ENCODE measurements at places on chromosomes 12 and 14.

GRCh38 chr12:62113366-62114011 lies 146.7 kb upstream of the USP15 start:
- DNase-seq, result no peak

GRCh38 chr14:35134329-35135123 lies 12.2 kb downstream of the PRORP start:
- no peak for DNase-seq

DNA sequence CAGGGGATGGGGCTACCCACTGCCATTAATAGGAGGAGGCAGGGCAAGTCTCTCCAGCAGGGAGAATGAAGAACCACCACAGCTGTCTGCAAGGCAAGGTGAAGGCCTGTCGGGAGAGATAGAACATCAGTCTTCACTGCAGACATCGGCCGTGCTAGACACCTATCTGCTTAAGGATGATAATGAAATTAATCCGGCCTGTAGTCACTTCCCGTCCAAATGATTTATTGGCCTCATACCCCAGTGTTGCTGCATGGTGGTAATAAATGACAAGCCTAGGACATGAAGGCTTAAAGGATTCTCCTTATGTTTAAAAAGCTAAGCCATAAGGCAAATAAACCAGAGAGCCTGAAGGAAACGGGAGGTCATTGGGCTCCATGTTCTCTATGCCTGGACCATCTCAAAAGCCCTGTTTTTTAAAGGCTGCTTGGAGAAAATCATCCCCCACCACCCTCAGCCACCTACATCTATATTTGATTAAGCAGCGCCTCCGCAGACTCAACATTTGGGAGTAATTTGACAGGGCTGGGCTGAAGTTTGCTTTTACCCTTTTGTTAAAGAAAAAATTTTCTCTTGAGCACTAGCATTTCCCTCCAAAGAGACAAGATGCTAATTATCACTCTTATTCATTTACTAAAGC lies 137.7 kb downstream of the PLXNC1 start:
- no peak for DNase-seq

GRCh38 chr14:105848570-105848969 lies 322.2 kb downstream of the TMEM121 start:
- DNase-seq, result no peak

DNA sequence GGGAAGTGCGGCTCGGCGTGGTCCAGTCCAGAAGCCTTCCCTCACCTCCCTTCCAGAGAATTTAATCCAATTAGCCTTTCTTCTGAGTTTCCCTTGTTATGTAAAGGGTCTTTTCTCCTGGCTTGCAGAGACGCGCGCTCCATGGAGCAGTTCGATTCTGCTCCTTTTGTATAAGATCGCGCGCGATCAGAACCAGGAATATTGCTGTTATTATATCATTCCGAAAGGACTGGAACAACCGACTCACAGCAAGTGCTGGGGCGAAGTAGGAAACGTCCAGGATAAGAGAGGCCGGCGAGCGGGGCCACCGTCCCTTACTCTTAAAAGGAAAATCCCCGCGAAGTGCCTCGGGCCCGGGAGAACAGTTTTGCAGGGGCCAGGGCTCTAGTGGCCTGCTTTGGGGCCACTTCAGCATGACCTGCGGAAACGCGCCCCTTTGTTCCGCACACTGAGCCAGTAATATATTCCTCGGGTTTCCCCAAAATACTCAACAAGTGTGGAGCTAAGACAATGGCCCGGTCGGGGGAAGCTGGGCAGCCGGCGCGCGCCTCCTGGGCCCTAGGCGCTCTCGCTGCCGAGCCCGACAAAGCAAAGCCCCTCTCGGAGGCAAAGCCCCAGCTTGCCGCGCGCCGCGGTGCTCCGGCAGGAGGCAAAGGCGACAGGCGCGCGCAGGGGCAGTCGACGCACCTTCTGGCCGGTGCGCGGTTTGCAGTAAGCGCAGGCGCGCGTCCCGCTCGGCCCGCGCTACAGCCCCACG lies 2.9 kb downstream of the RFX4 start:
- DNase-seq, result no peak

DNA sequence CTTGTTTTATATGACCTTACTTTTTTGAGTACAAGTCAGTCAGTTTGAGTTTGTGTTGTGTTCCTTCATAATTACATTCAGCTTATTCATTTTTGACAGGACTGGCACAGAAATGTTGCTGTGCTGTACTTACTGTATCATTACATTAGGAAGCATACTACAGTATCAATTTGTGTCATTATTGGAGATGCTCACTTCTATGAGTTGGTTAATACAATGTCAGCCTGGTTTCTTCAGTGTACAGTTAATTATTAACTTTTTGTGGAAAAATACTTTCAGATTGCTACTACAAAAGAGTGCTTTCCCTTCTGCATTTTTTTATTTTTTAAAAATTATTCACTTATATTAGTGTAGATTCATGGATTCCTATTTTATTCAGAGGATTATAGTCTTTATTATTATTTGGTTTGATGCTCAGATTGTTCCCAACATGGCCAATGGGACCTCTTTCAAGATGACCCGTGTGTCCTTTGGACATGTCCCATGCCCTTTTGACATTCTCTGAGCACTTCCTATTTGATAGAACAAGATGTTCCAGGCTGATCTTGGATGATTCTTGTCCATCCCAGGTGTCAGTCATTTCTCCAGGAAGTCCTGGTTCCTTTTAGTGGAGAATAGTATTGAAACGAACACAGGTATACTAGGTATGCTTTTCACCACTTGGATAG lies 66.6 kb downstream of the MON2 start:
- no peak for DNase-seq

- DNase-seq, result no peak
Observed at GRCh38 chr12:116620124-116620491, 60.9 kb downstream of the MAP1LC3B2 start.

DNA sequence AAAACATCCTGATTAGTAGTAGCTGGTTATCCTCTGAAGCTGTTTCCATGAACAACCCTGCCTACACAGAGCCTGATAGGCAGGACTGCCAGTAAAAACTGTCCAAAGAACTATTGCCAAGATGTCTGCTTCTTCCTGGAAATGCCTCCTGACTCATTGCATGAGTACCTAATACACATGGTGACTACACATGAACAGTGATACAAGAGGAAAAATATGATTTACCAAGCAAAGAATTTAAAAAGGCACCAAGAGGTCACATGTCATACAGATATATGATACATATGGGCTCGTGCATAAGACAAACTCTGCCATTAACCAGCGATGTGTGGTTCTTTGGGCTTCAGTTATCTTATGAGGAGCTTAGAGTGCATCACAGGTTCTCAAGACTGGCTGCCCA lies 552.3 kb downstream of the SLC16A7 start:
- DNase-seq, result no peak

GRCh38 chr14:93980456-93981201 lies 4.3 kb upstream of the ASB2 start:
- no peak for DNase-seq

DNA sequence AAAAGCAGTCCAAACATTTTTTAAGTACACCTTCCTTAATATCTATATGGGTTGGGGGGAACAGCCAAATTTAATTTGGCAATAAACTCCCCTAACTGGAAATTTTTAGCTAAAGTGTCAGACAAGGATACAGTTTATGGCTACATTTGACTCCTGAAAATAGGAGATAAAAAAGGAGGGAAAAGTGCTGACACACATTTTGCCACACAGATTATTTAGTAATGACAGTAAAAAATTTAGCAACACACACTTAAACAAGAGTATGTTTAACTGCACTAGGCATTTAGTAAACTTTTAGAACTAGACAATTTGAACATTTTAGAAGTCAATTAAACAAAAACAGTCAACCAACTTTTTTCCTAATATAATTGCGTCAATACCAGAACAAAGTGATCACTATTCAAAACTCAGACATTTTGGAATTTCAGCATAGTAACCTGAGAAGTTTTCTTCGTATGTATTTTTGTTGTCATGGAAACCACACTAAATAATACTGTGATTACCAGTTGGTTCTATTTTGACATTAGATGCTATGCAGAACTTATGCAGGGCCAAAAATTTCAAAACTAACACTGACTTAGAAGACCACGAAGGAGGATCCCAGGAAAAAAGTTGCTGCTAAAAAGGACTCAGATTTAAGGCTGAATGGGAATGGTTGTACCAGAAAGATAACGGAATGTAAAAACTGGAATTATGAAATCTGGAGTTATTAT lies 13.4 kb downstream of the GMFB start:
- DNase-seq, result no peak

- no peak for DNase-seq
Observed at GRCh38 chr12:108910336-108910735, 30.4 kb downstream of the DAO start.

DNA sequence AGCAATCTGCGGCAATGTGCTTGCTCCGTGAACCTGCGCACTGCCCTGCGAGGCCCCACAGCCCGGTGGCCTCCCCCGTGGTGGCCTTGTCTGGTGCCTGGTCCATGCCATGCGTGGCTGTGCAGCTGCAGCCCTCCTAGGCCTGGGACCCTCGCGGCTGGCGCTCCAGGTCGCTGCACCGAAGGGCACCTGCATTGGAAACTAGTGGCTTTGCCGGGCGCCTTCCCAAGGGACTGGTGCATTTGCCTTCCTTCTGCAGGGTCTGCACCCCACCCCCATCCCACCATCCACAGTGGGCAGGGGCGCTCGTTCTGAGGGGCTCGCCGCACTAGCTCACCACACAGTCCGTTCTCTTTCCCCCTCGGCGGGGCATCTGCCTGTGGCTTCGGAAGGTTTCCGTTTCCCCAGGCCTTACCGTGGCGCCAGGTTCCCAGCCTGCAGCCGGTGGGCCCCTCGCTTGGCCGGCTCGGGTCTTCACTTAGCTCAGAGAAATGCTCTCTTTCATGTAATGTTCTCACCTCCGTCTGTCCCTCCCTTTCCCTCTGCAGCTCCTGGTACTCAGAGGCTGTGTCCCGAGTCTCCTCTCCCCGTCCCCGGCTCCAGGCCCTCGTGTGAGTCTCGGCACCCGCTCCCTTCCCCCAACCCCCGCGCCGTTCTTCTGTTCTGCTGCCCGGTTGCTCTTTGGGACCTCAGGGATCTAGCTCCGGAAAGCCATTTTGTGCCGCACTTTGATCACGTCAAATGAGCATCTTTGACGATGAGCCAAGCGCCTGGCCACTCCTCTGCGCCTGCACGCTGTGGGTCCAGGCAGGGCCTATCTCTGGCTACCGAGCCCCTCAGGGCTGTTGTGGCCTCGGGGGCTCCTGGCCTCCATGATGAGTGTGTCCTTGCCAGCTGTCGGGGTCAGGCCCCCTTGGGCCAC lies 31.9 kb downstream of the JAG2 start:
- DNase-seq, result no peak

- no peak for DNase-seq
Observed at GRCh38 chr12:49976557-49976956, 3.8 kb downstream of the AQP6 start.

DNA sequence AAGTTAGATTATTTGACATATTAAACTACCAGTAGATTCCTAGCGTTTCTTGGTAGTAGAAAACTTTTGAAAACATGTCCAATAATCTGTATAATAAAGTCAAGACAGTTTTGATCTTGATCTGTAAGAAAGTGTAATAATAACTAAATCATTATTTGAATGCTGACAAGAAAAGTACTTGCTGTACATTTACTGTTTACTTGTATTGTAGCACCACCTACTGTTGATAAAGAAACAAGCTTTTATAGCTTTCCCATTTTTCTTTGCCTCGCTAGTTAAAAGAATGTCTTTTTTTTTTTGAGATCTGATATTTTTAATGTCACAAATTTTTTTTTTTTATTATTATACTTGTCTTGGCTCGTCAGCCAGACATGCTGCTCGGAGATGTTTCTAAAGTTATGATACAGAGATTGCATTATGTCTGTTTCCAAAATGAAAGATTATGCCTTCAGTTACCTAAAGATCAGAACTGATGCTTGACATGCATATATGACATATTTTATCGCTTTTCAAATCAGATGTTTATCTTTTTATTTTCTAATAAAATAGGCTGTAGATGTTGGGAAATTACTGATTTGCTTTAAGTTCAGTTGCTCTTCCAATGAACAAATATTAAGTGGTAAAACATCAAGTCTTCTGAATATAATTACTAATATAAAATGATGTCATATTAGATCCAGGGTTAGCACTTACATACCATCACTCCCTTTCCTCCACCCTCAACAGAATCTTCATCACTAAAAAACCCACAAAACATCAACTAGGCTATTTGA lies 140.5 kb downstream of the AKAP6 start:
- peak; percentile 41 for DNase-seq

DNA sequence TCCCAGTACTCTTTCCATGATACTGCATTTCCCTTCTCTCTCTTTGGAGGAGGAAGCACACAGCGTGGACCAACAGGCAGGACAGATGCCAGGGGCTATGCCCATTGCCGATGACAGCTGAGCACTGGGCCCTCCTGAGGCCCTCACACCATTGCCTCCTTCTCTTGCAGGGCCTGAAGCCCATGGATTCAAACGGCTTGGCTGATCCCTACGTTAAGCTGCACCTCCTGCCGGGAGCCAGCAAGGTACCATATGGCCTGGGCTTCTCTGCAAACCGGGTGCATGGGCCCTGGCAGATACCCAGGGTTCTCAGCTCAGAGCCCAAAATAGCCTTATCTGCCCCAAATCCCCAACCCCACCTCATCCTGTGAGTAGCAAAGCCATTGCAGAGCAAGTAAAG lies 25.2 kb upstream of the OAS1 start:
- DNase-seq, result no peak

- no peak for DNase-seq
Observed at GRCh38 chr12:108394196-108394595, 55.1 kb upstream of the CMKLR1 start.

- DNase-seq, result no peak
Observed at GRCh38 chr12:6847676-6848075, 3.4 kb downstream of the CDCA3 start.

- DNase-seq, result no peak
Observed at GRCh38 chr14:73612339-73613045, at the start of gene ACOT6. TSS of gene ACOT6 (plus strand) at chr14:73612517. CDS start at chr14:73612572, 55 bp downstream.

- no peak for DNase-seq
Observed at GRCh38 chr14:23209651-23210423, 26.4 kb upstream of the SLC7A8 start.

GRCh38 chr12:22935501-22935900 lies 310.5 kb downstream of the ETNK1 start:
- no peak for DNase-seq

- no peak for DNase-seq
Observed at GRCh38 chr14:105180592-105181548, at the start of gene NUDT14. TSS of gene NUDT14 (minus strand) at chr14:105181312. CDS start at chr14:105181209, 103 bp downstream.

- no peak for DNase-seq
Observed at GRCh38 chr12:104570174-104570907, 113.6 kb downstream of the CHST11 start.

DNA sequence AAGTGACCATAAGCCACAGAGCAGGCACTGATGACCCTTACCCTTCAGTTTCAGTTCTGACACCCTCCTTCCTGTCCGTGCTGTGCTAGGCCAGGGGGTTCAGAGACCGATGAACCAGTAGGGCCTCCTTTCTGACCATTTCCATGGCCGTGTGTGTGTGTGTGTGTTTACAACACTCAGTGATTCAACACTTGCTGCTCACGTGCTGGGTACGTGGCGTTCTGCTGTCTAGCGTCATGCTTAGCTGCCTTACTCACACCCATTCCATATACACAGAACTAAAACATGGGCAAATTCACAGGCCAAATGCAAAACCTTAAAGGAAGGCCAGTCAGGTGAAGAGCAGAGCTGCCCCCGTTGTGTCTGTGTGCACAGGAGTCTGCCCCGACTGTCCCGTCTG lies 67.5 kb downstream of the DNAH10 start:
- no peak for DNase-seq

GRCh38 chr14:22296722-22297121 lies 292.3 kb downstream of the DAD1 start:
- DNase-seq, result no peak

- DNase-seq, result peak; percentile 66
Observed at GRCh38 chr14:92729634-92730358, 18.6 kb downstream of the LGMN start.
